ENCODE measurements at places on chromosomes 3 and 15.

DNA sequence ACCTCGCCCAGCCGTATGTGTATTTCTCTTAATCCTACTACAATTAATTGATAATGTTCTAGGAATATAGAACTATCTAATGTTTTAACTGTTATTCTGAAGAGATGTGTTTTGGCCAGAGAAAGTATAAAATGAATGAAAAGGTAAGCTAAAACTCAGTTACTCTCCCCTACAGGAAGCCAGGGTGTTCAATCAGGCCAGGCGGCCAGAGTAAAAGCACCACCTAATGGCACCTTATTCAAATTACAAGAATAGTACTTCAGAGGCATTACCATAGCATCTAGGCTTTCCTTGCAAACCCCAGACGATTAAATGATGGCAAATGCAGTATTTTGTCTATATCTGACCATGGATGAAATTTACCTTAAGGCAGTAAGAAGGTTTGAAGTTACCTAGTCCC is 10.4 kb downstream of the SLC12A8 start:
- DNase-seq = no peak

DNA sequence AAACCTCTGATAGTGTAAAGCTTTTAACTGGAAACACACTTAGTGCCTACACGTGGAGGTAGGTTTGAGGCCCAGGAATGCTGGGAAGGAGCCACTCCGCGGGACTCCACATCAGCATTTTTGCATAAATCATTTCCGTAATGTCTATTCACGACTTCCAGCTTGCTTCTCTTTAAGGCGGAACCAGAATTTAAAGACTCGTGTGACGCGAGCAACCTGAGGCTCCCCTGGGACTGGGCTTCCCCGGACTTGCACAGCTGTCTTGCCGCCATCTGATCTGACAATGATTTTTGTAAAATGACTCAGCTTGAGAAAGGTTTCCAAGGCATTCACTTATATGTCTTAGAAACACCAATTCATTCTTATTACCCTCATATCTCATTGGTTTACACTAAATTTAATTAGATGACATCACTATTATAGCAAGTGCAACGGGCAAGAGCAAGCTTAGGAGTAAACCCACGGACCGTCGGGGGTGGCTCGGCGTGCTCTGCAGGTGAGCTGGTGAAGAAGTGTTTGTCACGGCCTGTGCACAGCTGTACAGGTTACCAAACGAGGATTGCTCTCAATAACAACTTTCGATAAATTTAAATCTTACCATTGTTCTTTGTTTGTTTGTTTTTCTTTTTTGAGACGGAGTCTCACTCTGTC is 95.2 kb downstream of the CHSY1 start:
- DNase-seq = no peak

- no peak for DNase-seq
Observed at GRCh38 chr15:75650908-75651809, 3.4 kb downstream of the SNX33 start.

DNA sequence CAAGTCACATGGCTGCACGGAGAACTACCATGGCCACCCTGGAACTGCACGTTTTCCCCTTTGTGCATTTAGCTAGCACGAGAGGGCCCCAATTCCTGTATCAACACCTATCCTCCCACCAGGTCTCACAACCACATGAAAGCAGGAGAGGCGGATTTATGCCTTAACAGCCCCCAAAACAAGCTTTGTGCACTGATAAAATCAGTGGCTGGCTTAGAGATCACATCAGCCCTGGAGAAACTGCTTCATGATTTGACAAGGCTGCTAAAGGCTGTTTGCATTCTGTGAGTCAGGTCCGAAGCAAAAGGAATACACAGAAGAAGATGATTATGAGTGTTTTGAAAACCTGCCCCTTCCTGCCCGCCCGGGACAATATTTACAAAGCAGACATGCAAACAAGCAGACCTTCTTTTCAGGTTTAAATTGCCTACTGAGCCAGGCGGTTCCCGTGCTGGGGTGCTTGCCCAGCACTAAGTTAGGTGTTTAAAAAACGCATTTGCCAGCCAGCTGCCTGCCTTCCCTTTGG is 25.9 kb downstream of the CEMIP start:
- peak; percentile 13 for DNase-seq

DNA sequence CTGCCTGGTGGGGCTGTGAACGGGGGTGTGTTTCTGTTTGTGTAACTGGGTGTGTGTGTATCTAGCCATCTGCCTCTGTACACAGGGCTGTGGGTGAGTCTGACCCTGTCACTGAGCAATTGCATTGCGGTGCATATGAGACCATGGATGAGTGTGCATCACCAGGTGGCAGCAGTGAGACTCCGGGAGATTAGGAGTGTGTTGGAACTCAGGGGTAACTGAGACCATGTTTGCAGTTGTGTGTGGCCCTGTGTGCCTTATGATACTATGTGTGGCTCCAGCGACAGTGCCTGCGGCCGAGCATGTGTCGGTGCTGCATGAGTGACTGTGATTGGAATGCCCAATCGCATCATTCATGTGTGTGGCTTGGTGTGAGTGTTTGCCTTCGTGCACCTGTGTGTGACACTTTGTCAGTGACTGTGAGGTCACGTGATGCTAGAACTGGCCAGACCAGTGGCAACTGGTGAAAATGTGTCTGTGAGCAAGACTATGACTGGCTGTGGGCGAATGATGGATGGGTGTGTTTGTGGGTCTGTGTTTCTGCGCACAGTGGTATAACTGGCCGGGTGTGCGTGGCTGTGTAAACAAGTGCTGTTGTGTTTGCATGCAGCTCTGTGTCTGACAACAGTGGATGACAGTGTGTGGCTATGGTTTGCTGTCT is 14.0 kb downstream of the VILL start:
- peak; percentile 53 for DNase-seq

DNA sequence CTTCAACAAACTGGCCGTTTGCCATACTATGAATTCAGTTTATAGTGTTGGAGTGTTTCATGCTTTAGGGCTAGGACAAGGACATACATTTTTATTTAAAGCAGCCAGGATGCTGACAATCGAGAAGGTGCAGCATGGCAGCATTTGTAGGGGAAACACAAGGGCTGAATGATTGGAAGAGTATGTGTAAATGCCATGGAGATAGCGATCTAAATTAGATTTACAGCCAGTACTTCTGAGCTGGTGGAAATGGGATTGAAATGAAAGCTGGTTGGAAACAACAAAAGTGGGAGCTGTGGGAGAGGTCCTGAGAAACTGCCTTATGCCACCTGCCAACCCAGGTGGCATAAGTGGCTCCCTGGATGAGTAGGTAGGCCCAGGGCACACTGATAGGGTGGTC is 209.9 kb upstream of the MRPL3 start:
- no peak for DNase-seq

DNA sequence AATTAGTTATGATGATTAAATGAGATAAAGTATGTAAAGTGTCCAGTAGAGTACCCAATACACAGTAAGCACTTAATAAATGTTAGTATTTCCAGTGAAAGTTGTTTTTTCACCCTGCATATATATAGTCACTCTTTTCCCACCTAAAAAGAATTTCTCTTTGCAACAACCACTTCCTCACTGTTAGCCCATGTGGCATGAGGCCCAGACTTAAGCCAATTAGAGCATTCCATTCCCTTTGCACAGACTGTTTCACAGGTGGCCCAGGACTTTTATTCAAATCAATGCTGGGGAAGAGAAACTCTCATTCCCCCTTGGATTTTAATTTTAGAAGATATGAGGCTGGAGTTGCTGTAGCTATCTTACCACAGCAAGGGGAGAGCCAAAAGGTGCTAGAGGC is 3.7 kb downstream of the IFT80 start:
- no peak for DNase-seq

GRCh38 chr3:24174614-24175013 is 229.5 kb downstream of the NR1D2 start:
- DNase-seq = no peak
